HAP-1 (cell line): ENCODE measurements at places on chromosomes 11 and 22.

- peak; percentile 10 for DNase-seq
These were observed 52.4 kb downstream of the TECTA start for GRCh38 chr11:121153472-121153871.

DNA sequence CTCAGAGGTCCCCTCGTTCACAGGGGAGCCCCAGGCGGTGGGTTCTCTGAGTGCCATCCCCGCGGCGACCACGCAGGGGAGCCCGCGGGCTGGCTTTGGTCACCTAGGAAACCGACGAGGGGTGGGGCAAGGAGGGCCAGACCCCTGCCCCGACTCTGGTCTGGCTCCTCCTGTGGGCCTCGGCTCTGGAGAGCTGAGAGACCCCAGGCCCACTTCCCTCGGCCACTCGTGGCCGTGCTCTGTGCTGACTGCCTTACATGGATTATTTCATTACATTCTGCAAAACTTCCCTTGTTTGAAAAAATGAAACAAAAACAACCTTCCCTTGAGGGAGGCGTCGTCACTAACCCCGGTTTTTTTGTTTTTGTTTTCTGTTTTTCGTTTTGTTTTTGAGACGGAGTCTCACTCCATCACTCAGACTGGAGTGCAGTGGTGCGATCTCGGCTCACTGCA lies 15.1 kb upstream of the CYTH4 start:
- peak; percentile 81 for DNase-seq

DNA sequence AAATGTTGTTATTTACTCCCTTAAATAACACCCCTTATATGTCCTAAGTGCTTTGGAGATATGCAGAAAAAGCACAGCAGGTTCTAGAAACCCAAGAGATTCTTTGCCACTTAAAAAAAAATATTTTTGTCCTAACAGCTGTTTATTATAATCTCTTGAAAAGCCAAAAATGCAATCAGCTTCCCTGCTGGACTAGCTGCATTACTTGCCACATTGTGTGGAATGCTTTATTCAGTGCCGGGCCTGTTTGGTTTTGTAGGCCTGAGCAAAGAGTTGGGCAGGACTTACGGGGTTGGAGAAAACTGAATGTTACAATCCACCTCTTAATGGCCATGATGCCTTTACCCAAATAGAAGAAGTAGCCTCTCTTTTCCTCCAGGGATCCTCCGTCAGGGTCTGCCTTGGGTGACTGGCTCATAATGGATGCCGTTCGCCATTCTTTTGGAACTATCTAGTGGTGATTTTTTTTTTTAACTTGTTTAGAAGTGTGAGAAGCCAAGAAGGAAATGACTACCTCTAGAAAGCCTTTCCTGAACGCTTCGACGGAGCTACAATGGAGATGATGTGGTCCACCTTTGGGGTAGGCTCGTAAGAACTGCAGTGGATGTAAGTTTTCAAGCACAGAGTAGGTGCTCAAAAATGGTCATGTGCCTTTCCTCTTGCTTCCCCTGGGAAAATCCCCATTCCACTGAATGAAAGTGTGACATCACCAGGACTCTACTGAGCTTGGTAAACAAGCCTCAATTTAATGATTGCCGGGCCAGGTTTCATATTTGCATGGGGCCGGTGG lies 241.3 kb upstream of the NCAM1 start:
- no peak for DNase-seq

DNA sequence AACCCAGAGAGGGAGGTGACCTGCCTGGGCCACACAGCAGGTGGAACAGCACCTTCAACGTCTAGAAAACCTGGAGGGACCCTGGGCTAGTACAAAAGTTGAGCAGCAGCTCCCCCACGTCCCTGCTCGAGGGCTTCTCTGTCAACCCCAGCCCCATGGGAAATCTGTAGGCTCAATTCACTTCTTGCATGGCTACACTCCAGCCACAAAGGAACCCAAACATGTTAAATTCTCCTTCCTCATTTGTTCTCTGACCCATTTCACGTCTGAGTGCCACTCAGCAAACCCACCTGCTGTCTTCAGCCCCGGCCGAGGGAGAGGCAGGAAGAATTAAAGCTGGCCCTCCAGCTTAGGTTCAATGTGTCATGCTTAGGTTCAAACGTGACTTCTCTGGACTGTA lies 418.5 kb downstream of the MIAT start:
- no peak for DNase-seq

GRCh38 chr11:6365659-6366058 lies 24.6 kb upstream of the SMPD1 start:
- no peak for DNase-seq

DNA sequence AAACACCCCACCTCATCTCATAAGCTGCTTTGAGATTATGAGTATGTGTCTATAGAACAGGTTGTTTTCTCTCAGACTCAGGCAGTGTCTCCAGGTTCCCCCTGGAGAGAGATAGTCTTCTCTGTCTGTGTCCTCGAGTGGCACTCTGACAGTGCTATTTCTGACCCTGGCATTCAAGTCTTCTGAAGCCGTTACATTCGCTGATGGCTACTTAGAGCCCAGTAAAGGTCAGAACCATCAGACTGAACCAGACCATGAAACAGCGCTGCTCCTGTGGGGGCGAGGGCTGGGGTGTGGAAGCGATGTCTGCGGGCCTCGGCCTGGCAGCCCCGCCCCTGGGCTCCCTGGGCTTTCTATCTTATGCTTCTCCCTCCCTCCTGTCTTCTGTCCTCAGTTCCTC lies 23.5 kb downstream of the SHISA8 start:
- no peak for DNase-seq

DNA sequence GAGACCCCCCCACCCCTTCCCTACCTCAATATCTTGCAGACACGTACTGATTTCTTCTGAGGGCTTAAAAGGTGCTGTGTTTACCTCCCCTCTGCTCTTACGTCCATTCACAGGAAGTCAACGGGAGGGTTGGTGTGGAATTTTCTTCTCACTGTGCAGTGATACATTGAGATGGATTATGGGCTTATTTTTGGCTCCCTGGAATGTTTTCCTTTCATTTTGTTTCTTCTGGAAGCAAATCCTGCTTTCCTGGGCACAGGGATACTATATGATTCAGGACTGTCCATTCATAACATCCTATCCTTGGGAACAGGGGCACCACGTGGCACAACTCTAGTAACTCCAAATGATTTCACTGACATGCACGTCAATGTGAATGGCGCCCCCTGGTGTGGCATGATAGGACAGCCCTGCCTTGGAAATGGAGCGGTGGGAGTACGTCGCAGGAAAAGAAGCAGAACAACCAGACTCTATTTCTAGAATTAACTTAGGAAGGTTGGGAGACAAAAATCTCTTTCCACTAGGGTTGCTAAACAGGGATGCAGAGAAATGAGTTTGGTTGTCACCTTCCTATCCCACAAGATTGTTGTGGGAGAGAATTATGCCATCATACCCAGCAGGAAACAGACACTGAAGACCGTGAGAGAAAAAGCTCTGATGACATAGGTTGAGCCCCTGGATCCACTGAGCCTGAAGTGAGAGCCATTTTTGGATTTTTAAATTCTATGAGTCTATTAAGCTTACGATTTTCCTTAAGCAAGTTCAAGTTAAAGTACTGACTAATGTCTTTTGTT lies 146.5 kb upstream of the RAG2 start:
- peak; percentile 42 for DNase-seq

GRCh38 chr22:22507743-22508273 lies 734 bp downstream of the ZNF280B start:
- no peak for DNase-seq

DNA sequence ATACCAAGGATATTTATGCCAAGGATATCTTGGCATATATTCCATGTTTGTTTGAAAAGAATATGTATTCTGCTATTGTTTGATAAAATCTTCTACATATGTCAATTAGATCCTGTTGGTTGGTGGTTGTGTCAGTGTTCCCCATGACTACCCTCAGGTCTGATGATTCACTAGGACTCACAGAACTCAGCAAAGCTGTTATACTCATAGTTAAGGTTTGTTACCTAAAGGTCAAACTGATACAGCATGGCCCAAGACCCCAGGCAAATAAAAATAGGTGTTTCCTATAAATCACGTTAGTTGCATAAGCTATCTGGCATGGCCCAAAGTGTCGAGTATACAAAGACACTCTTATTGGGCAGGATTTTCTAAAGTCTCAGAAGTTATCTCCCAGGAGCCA lies 30.2 kb upstream of the B3GNT6 start:
- no peak for DNase-seq

- DNase-seq: no peak
These were observed 23.6 kb downstream of the ADM start for GRCh38 chr11:10328314-10329098.

DNA sequence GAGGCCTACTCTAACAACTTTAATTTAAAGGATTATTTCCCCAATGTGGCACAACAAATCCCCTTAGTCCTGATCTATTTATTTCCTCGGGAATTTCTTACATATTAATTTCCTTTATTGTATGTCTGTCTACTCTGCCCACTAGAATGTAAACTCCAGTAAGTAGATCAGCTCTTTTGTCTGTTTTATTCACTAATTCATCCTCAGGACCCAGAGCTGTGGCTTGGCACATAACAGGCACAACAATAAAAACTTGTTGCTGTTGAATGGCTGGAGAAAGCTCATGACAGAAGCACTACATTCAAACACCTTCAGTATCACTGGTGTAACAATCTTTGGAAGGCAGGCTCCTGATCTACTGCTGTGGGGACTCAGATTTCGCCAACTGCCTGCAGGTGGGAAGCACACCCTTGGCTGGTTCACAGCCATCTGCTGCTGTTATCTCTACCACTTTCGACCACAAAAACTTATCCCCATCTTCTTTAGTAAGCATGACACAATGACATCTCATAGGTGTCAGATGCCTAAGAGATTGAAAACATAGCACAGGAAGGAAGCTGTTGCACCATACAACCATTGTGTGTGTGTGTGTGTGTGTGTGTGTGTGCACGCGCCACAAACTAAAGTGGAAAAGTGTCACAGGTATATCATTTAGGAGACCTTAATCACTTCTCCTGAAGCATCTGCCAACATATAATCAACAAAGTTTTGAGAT lies 11.9 kb downstream of the HIRA start:
- peak; percentile 15 for DNase-seq

DNA sequence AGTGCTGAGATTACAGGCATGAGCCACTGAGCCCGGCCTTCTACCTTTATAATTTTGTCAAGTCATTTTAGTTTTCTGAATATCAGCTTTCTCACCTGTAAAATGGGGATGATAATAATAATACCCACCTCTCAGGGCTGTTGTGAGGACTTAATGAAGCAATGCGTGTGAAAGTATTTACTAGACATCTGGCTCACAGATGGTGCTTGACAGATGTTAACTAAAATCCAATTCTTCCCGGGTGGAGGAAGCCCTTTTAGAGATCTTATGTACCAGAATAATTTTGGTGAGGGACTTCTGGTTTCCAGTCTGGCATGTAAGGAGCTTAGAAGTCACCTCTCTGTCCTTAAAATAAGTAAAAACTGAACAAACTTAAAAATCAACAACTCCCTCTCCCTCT lies 43.7 kb upstream of the NUP160 start:
- no peak for DNase-seq

- DNase-seq: no peak
These were observed 2.8 kb upstream of the ACR start for GRCh38 chr22:50734986-50735738.

DNA sequence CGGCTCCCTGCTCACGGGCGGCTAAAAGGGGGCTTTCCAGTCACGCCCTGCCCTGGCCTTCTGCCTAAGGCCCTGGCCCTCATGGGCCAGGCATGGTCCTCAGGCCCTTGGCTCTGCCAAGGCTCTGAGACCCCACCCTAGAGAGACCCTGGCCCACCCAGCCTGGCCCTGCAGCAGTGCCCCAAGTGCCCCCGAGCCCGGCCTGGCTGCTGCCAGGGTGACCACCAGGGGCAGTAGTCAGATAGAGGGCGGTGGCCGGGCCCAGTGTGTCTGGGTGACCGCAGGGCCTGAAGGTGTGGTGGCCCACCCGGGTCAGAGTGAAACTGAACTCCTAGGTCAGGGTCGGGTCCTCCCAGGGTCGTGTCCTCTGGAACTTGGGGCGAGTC lies 29.4 kb upstream of the CCDC188 start:
- DNase-seq: no peak

GRCh38 chr22:29706486-29706885 lies 13.3 kb upstream of the CABP7 start:
- DNase-seq: no peak

- peak; percentile 59 for DNase-seq
These were observed at the start of gene HOATZ for GRCh38 chr11:111514216-111515031. HOATZ (plus strand) TSS chr11:111514778; CDS start chr11:111514785, 7 bp downstream.

DNA sequence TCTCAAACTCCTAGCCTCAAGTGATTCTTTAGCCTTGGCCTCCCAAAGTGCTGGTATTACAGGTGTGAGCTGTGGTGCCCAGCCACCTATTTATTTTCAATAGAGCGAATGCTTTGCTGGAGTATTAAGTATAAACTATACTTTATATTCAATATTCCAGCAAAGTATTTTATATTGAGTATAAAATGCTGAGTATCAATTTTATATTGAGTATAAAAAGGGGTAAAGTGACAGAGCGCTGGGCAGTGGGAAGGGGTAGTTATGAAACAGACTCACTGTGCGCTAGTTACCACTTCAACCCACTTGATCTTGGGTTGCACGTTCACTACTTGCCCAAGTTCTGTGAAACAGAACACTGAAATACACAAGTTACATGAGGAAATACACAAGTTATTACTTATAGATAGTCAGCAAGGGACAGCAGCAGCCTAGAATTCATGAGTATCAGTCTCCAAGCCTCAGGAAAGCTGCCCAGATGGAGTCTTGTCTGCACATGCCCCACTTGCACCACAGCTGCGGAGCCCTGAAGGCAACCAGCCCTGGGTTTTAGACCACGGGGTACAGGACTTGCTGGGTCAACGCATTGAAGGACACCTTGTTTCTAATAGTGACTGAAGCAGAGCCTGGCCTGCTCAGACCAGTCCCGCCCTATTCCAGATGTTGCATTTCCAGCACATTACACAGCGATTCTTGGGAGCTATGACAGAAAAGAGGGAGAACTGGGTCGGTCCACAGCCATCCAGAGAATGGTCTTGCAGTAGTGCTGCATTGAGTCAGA lies 51.6 kb upstream of the SYT13 start:
- no peak for DNase-seq
